ENCODE measurements at places on chromosomes 2 and 18.

DNA sequence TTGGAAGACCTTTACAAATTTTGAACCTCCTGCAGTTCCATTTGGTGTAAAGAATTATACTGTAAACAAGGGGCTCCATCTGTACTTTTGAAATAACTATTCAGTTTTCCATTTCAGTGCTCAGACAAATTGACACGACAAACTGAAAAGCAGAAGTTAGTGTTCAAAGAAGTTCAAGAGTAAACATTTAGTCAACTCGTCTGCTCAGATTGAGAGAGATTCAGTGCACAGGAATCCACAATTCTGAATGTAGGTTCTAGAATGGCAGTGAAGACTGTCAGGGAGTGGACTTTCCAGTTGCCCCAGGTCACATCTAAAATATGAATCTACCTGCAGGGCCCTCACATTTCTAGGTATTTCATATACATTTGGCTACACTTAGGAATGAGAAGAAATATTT lies 322.3 kb upstream of the TCF4 start:
- no peak for DNase-seq

GRCh38 chr2:209086761-209087160 lies 337.1 kb upstream of the MAP2 start:
- no peak for DNase-seq

DNA sequence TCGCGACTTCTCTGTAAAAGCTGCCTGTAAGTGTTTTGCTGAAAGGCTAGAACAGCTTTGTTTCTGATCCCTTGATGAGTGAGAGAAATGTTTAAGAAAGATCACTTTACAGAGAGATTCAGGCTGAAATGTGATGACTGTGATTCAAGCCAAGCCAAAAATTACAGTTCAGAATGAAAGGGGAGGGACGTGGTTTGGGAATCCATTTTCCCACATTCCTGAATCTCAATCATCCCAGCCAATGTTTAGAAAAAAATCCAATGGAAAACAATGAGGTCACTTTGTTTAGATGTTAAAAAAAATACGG lies 416.7 kb downstream of the ARHGAP15 start:
- DNase-seq: no peak

GRCh38 chr18:52237551-52237950 lies 102.4 kb upstream of the DCC start:
- no peak for DNase-seq

GRCh38 chr18:56873441-56874140 lies 222.4 kb downstream of the WDR7 start:
- DNase-seq: peak; percentile 42

Data from NCI-H748 treated with DMSO at 0.1 percent for 48 hours (cell line).